Stomach (tissue), 19 donors: ENCODE measurements at places on chromosomes 16 and 17. TPM values are rescaled to one million over a fixed set of nuclear protein-coding genes. Genes with fewer than 3 reads are reported as not detected.

DNA sequence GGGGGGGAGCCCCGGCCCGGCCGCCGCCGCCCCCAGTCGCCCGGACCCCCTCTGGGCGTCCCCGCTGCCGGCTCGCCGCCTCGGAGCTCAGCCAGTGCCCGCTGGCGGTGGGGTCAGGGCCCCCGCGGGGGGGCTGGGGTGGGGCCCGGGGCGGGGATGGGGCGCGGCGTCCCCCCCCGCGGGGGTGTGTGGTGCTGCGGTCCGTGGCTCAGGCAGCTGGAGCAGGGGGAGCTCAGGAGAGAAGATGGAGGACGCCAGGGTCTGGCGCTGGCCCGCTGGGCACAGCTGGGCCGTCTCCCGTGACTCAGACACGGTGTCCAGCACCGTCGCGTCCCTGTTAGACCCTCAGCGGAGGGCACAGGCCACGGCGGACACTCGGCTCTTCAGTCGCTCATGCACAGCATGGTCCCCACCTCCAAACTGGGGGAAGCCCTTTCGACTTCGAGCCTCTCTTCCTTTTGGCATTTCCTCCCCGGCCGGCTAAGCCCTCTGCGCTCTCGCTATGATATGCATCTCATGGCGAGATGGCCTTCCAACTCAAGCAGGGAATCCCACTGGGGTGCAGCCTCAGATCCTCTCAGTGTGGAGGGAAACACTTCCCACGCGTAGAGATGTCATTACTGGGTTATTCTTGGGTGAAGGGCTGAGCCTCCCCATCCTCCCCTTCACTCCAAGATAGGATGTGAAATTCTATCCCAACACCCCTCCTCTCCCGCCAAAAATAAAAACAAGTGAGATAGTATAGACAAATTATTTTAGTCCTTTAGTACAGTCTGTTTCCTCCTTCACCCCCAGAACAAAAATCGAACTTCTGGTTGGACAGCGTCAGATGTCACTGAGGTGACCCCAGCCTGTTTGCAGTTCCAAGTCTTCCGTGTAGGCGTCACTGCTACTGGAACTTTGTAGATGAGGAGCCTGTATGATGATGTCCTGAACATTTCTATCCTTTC, 522 bp upstream of the VEZF1 start:
- DNase-seq = peak; percentile 91
- H3K4me3 ChIP-seq = peak overlapping the region; percentile 77
- peaks cover 67% of the 10 kb centered on the region for H3K4me1 ChIP-seq
- no peaks in the 10 kb centered on the region for H3K27me3 ChIP-seq
- H3K27ac ChIP-seq = peak overlapping the region; percentile 98
- H3K36me3 ChIP-seq = no peaks in the 10 kb centered on the region

VAC14 gene
- total RNA-seq = 45.5 TPM

GRCh38 chr17:73307130-73307529, 4.7 kb downstream of the CDC42EP4 start:
- H3K4me3 ChIP-seq = peak overlapping the region; percentile 93
- DNase-seq = peak; percentile 78
- H3K27me3 ChIP-seq = no peaks in the 10 kb centered on the region
- no peaks in the 10 kb centered on the region for H3K36me3 ChIP-seq
- H3K27ac ChIP-seq = peak overlapping the region; percentile 95

ZPBP2 gene
- not detected for total RNA-seq

DNA sequence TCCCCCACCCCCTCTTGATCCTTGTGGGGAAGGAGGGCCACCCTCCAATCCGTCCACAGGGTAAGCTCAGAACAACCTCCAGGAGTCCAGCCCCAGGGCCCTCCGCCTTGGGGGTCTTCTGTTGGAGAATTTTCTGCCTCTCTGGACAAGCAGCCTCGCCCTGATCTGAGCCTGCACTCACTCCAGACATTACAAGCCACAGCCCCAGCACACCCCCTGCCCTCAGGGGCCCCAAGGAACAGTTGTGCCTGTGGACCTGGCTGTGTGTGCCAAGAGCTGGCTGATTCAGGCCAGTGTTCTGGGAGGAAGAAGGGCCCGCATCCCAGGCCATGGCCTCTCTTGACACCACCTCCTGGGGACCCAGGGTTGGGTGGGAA, 477 bp upstream of the ARHGAP27 start:
- peaks cover 52% of the 10 kb centered on the region for H3K4me1 ChIP-seq
- H3K27me3 ChIP-seq = no peaks in the 10 kb centered on the region
- no peak for DNase-seq
- peaks cover 36% of the 10 kb centered on the region for H3K36me3 ChIP-seq
- peak overlapping the region; percentile 68 for H3K27ac ChIP-seq
- H3K4me3 ChIP-seq = no peak overlapping the region

- peaks cover 75% of the 10 kb centered on the region for H3K4me1 ChIP-seq
- H3K4me3 ChIP-seq = no peak overlapping the region
- peak; percentile 28 for DNase-seq
- peak overlapping the region; percentile 8 for H3K27ac ChIP-seq
- no peaks in the 10 kb centered on the region for H3K27me3 ChIP-seq
Measured at GRCh38 chr17:21294321-21295035, 10.0 kb downstream of the MAP2K3 start.

- peak overlapping the region; percentile 63 for H3K27ac ChIP-seq
- H3K27me3 ChIP-seq = no peaks in the 10 kb centered on the region
- no peaks in the 10 kb centered on the region for H3K36me3 ChIP-seq
- peak overlapping the region; percentile 7 for H3K4me3 ChIP-seq
Measured at GRCh38 chr17:72446525-72447250, 325.9 kb downstream of the SOX9 start.

DNA sequence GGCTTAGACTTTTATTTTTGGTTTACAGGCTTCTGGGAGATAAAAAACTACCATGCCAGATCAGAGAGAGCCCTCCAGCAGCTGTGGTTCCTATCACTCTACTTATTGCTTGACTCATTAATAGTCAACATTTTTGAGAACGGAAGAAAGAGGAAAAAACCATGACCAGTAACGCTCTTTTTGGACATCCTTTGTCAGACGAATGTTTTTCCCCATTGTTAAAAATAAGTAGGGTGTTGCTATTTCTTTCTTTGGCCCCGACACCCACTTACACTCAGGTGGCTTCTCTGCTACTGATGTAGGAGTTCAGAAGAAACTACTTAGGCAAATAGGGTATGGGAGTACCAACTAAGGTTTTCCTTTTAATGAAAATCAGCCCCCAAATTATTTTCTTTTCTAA, 27.5 kb downstream of the TVP23A start:
- no peak for DNase-seq
- no peak overlapping the region for H3K4me3 ChIP-seq
- no peaks in the 10 kb centered on the region for H3K4me1 ChIP-seq
- H3K27ac ChIP-seq = no peak overlapping the region
